ENCODE measurements at places on chromosomes 1 and 21.

GRCh38 chr1:32127409-32128198, 19.7 kb downstream of the KPNA6 start:
- no peak for DNase-seq

DNA sequence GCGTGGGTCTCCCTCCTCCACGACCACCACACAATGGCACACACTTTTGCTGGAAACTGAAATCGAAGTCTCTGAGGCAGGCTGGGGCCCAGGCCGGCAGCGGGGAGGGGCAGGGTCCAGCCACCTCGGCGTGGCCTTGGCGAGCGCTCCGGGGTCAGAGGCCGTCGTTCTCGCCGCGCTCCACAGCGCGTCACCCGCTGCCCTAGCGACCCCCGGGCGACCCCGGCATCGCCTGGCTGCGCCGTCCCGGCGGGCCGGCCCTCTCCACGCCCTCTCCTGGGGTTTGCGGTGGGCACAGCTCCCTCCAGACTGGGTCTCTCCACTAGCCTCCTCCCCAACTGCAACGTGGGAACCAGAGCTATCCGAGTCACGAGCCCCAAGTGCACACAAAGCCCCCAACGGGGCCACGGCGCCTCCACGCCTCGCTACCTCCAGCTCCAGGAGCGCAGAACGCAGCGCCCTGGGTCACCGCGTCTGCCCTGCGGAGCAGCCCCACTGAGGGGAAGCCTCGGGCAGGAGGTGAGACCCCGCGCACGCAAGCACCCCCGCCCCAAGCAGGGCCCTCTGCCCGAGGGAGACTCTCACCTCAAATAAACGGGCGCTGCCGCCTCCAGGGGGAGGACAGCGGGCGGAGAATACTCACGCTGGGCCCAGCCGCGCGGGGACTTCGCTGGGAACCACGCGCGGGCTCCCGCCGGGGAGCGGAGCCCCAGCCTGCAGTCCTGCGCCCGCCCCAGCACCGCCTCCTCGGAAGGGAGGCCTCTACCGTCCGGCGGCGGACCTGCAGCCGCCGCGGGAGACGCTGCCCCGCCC, 134.0 kb upstream of the BARHL2 start:
- no peak for DNase-seq

- DNase-seq, result peak; percentile 38
Observed at GRCh38 chr1:171742577-171742922, 685 bp upstream of the VAMP4 start.

DNA sequence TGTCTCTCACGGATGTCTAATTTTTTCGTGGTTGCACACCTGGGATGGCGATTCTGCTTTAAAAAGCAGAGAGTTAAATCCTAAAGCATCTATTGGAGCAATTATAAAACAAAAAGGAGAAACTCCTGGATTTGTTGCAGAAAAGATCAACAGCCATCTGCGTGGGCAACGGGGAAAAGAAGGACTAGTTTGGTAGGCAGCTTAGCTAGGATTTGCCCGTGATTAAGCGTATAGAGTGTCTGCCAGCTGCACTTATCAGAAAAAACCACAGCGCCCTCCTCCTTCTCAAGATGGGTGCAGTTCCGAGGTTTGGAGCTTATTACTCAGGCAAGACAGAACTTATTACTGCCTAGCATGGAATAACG, 526 bp upstream of the SLC25A24 start:
- DNase-seq, result peak; percentile 68

DNA sequence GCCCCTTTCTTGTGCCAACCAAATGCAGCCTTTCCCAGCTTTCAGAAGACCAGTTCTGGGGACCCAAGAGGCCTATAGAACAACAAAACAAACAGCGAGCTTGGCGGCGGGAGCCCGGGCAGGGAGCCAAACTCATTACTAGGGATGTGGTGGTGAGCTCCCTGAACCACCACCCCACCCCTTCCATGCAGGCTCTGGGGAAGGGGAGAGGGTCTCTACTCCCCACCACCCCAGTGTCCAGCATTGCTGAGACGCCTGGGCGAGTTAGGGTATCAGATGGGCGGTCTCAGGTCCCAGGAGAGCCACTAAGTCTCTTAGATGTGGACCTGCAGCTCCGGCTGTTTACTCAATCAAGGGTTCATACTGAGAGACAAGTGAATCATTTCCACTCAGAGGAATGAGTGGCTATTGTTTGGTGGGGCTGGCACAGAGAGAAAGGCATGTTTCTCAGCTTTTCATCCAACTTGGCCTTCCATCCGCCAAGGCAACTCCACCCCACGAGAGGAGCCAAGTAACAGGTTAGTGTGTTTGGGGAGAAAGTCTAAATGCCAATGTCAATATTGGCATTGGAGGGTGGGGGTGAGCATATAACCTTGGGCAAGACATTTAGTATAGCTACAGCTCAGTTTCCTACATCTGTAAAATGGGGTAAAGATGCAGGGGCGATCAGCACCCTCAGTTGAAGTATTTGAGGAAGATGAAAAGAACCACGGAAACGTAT, 40.9 kb downstream of the PLXNA2 start:
- DNase-seq, result peak; percentile 54

GRCh38 chr1:21184276-21184675, 7.6 kb upstream of the EIF4G3 start:
- no peak for DNase-seq

- DNase-seq, result no peak
Observed at GRCh38 chr1:226882631-226883409, 12.4 kb downstream of the PSEN2 start.

GRCh38 chr1:162329826-162330225, 46.8 kb downstream of the SPATA46 start:
- no peak for DNase-seq

GRCh38 chr1:179826626-179827280, 50.9 kb downstream of the TOR1AIP2 start:
- no peak for DNase-seq

DNA sequence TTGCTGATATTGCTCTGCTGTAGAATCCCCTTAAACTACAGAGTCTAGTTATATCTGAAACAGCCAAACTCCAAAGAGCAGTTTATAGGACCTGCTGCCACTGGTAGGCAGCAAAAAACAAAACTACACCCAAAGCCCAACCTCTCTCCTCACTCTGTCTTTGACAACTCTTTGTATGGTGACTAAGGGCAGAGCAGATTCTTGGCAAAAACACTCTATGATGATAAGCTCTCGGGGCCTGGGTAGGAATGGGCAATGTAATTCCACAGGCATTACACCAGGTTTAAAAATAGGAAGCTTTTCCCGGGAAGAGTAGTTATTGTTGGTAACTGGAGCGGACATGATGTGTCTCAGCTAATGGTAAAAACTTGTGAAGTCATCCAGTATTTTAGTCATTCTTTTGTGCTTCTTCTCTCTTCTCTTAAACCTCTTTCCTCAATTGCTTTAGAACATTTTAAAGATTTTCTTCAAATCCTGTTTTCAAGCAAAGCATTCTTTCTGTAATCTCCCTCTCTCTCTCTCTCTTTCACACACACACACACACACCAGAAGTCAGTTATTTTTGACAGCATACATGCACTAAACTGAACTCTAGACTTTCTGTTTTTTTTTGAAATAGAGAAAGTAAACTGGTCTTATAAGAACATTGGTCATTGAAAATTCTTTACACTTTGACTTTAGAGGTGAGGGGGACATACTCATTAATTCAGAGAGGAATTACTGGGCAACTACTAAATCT, 193.5 kb downstream of the PAPPA2 start:
- peak; percentile 64 for DNase-seq

DNA sequence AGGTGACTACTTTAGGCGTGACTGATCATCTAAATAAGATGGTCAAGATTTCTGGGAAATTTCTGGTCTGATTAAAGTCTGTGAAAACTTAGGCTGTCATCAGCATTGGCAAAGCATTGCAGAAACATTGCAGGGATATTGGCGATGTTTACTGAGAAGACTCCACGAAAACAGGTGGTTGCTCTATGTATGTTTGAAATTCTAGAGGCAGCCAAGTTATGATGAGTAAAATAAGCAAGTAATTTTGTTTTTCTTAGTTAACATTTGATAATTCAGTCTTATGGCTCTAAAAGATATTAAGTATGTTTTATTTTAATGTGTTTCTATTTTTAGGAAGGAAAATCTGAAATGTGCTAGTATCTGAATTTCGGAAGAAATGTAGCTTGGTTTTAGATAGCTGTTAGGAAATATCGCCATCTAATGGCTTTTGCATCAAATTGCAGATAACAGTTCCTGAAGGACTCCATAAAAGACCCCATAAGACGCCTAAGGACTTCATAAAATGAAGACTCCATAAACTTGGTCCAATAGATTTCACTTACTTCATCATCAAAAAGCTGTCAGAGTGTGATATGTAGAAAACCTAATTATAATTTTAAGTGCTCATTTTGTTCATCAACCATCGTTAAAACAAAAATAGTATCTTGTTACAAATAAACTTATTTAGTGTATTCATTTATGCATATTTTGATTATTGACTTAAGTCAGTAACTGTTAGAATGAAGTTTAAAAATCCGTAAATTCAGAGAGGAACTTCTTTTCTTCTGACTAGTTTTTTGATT, 344.6 kb downstream of the RYR2 start:
- DNase-seq, result peak; percentile 10

DNA sequence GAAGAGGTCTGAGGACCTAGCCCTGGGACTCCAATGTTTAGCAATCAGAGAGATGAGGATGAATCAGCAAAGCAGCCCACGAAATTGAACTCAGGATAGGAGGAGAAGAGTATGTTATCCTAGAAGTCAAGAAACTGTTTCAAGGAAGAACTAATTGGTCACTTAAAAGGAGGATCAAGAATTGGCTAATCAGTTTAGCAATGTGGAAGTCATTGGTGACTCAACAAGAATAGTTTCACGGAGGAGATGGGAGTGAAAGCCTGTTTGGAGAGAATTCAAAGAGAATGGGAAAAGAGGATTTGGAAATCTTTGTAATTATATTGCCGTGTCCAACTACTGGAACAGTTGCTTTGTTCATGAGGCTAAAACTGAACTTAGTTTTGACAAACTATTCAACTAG, 7.4 kb downstream of the HMCN1 start:
- DNase-seq, result no peak

DNA sequence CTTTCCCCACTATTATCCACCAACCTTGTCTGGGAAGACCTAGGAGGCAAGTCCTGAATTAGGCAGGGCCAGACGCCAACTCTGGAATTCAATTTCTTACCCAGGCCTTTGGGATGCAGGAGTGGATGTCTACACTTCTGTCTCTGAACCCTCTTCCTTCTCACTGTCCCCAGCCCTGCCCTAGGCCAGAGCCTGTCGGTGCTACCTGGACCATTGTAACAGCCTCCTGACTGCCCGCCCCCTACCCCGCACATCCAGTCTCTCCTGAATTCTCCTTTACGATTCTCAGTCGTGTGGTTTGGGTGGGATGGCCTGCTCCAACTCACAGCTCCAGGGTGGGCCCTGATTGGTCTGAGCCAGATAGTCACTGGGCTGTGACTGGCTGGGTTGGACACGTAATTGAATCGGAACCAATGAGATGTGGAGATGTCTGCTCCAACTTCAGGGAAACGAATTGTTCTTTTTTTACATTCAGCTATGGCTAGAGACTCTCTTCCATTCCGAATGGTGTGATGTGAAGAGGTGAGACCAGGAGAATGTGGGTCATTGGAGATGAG, 304.6 kb downstream of the PTPRU start:
- no peak for DNase-seq

- no peak for DNase-seq
Observed at GRCh38 chr1:110387048-110387754, 3.6 kb downstream of the SLC16A4 start.

GRCh38 chr1:44326024-44326701, 28.9 kb downstream of the ERI3 start:
- no peak for DNase-seq

DNA sequence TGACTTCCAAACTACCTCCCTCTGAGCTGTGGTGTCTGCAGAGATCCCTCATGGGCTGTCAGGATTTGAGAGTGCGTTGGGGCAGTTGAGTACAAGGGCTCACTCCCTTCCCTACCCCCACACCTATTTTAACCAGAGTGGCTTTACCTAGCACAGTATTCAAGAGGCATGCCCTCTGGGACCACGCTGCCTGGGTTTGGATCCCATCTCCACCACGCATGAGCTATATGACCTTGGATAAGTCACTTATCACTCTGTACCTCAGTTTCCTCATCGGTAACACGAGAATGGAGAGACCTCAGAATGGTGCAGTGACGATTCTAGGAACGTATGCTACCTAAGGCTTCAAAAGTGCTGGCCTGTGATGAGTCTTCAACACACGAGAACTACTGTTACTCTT, 147.3 kb upstream of the WNT4 start:
- no peak for DNase-seq

DNA sequence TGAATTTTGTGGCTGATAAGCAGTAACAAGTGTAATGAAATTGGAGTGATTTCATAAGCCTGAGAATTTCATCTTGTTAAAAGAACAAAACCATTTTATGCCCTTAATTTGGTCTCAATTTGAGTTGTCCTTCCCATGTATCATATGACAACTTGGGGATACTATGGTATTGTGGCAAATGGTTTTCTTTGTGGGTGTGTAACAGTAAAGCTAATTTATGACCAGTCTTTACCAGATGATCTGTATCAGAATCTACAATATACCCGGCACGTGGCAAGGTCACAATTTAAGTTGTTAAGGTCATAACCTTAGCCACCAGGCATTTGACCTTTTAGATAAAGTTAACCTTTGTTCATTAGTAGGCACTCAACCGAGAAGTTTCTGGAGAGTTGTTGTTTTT, 9.1 kb downstream of the NFIA start:
- no peak for DNase-seq

DNA sequence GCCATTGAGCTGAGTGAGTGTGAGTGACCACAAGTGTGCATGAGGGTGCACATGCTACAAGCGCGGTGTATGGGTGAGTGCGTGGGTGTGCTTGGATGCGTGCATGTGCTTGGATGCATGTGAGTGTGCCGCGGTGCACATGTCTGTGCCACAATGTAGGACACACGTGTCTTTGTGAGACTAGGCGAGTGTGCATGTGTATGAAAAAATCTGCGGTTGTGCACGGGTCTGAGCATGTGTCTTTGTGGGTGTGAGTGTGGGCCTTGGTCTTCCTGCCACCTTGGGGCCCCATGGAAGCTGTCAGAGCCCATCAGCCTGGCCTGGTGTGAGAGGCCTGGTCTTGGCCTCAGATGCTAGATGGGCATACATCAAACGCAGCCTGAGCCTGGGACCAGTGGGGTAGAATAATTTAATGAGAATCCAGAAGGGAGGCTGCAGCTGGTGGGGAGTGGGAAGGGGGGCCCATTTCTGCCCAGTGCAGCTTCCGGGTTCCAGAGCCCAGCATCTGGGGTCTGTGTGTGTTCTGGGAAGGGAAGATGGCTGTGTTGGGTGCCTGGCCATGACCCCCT, 103.9 kb upstream of the SLC2A1 start:
- no peak for DNase-seq

GRCh38 chr1:112909847-112910246, 46.1 kb downstream of the SLC16A1 start:
- no peak for DNase-seq

DNA sequence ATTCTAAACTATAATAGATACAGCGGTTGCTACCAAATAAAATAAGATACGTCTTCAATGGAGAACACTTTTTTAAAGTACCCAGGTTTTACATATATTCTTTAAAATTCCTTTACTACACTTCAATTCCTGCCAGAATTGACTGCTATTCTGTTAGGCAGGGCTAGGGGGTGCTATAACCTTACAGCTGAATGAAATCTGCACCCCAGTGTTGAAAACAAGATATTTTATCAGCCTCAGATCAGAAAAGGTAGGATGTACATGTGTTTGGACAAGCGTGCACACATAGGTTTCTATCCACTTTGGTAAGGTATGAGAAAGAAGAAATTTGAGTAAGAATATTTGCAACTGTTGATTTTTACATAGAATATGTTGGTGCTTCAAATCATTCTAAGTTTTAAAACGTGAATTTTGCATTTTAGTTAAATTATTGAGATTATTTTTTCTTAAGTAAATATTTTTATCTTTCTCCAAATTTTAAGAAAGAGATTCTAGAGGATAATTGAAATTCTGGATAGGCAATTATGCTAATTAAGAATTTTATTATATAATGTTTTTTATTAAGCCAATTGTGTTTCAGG, 490.8 kb upstream of the ADGRL4 start:
- DNase-seq, result peak; percentile 31

All from urothelium cell line (cell line).